Breast epithelium (tissue), 4 donors: ENCODE measurements at places on chromosomes 6 and 20. TPM values are rescaled to one million over a fixed set of nuclear protein-coding genes. Genes with fewer than 3 reads are reported as not detected.

The UTRN gene
- total RNA-seq = 204 TPM

The ARFGEF3 gene
- total RNA-seq = 28.1 TPM

The HRH3 gene
- total RNA-seq = not detected

The SNAI1 gene
- total RNA-seq = 4.3 TPM

The LY6G6C gene
- not detected for total RNA-seq

The FRS3 gene
- 3.8 TPM for total RNA-seq

The SLC35F1 gene
- 2.5 TPM for total RNA-seq

DNA sequence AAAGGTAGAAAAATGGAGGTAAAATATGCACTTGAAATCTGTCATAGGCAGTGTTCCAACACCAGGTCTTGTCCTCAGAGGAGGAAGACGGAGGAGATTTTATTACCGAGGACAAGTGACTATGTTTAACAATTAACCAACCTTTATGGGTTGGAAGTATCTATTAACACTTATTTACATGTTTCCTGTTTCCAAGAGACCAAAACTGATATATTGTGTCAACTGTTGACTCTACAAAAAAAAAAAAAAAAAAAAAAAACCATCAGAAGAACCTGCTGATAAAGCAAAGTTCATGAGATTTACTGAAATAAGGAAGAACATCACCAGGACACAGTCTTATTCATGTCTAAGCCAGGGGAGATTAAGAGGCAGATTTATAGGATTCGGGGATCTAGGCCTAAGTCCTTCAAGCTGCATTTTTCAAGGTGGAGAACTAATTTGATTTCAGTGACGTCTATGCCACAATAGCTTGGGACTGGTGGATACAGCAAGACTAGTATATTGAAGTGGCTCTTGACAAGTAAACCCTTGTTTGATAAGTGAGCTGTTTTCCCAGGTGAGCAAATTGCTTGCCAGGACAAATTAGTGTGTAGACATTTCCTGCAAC lies 126.6 kb upstream of the NAA20 start:
- no peak for DNase-seq

DNA sequence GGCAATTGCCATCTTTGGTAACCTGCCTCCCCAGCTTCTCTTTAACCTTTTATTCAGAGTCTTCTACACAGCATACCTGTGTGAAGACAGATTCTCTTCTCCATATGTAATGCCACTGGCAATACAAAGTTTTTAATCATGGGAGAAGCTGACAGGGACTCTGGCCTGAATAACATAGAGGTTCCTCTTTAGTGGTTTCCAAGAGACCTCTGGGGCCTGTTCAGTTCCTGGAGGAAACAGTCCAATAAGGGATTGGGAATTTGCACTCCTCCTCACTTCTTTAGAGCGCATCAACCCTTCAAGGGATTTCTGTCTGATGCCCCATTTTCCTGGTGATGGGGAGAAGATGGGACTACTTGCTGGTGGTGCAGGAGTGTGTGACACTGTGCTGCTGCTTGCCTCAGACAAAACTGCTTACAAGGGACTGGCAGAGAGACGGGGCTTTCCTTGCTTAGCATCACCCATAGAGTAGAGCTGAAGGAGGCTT lies 1.4 kb downstream of the RIMS1 start:
- no peak for DNase-seq

DNA sequence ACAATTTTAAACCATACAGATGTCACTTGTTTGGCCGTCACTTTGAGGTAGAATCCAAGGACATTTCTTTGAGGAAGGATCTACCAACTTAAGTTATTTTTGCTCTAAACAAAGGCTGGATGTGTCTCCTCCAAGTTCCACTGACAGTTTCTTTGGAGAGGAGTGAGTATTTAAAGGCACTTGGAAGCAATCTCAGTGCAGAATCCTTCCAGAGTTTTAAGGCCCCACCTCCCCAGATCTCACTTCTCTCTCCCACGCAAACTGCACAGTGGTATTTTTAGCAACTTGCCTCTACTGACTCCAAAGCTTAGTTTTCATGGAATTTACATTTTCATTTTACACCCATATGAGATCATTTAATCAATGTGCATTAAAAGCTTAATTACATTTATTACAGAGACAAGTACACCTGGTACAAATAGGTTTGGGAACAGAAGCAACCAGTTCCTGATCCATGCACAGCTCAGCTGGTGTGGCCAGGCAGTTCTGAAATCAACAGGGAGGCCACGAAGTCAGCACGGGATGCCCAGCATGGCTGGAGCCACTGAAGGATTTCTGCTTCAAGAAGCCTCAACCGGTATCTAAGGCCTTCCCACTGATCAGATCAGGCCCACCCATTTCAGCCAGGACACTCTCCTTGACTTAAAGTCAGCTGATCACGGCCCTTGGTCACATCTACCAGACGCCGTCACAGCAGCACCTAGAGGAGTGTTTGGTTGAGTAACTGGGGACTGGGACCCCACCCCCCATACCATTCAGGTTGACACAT lies 109.8 kb downstream of the SYCP2 start:
- no peak for DNase-seq

GRCh38 chr20:32571566-32571965 lies 13.6 kb downstream of the NOL4L start:
- no peak for DNase-seq

- DNase-seq = no peak
Measured at GRCh38 chr6:56314683-56315523, 67.5 kb upstream of the COL21A1 start.

DNA sequence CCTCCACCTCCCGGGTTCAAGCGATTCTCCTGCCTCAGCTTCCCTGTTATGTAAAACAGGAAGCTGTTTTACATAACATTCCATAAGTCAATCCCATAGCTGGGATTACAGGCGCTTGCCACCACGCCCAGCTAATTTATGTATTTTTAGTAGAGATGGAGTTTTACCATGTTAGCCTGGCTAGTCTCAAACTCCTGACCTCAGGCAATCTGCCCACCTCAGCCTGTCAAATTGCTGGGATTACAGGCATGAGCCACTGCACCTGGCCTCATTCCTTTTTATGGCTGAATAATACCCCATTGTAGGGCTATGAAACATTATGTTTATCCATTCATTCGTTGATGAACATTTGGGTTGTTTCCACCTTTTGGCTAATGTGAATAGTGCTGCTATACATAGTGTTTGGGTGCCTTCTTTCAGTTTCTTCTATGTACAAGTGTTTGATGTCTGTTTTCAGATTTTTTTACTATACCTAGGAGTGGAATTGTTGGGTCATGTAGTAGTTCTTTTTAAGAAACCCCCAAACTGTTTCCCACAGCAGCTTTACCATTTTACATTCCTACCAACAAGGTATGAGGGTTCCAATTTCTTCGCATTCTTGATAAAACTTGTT lies 138.7 kb upstream of the COL21A1 start:
- DNase-seq = no peak

- DNase-seq = no peak
Measured at GRCh38 chr20:2108498-2108897, 6.9 kb downstream of the STK35 start.

- no peak for DNase-seq
Measured at GRCh38 chr20:38226553-38226952, 34.0 kb downstream of the KIAA1755 start.

DNA sequence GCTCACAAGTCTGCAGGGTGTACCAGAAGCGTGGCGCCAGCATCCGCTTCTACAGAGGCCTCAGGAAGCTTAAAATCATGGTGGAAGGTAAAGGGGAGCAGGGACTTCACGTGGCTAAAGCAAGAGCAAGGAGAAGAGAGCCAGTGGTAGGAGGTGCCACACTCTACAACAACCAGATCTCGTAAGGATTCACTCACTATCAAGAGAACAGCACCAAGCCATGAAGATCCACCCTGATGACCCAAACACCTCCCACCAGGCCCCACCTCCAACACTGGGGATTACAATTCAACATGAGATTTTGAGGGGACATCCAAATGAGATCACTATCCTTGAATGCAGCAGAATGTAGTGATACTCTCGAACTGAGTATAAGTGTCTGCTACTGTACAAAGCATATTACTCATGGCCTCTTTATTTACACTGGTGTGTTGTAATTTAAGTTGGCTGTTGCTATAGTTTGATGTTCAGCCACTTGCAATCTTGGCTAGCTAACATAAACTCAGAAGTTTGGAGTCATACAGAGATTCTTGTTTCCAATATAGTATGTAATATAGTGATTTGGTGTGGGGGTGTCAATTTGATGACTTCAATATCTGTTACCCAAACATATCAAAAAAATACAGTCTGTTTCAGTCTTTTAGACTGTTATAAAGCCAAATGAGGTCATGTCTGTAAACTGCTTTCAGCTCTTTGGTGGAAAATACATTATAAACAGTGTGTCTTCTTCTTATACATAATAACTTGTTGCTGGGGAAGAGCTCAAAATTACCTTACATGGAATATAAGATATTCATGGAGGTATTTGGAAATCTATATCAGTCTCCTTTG lies 39.4 kb upstream of the MYLIP start:
- no peak for DNase-seq

GRCh38 chr6:41442352-41442672 lies 103.9 kb upstream of the FOXP4 start:
- no peak for DNase-seq

- DNase-seq = no peak
Measured at GRCh38 chr6:170174771-170175643, 115.9 kb downstream of the DLL1 start.

GRCh38 chr20:63847237-63848002 lies 13.9 kb upstream of the ABHD16B start:
- DNase-seq = no peak

GRCh38 chr6:134416418-134417154 lies 98.7 kb upstream of the SGK1 start:
- DNase-seq = no peak

DNA sequence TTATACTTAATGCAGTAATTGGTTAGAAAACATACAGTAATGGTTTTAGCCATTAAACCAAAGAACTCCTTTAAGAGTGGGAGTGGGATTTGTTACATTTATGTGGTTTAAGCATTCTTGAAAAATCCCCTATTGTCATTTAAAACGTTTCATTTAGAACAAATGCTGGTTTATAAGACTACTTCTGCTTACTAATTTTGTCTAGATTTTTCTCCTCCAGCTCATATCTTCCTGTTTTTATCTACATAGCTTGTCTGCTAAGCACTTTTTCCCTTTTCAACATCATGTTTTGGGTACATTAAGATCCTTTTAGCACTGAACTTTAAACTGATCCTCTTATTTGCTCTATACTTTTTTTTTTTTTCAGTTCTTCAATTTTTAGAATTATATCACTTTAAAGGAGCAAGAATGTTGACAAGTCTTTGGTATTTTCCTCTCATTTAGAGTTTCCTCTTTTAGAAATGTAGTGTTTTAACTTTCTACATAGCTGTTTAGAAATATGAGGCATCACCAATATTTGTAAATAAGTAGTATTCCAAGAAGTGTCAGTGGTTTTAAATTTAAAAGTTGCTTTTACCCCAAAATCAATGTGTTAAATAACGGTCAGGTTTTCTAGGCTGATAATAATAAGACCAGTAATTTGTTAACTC lies 80.9 kb downstream of the SESN1 start:
- no peak for DNase-seq

- DNase-seq = peak; percentile 33
Measured at GRCh38 chr6:13615792-13616120, 621 bp downstream of the NOL7 start.

GRCh38 chr6:57087916-57088315 lies 2.1 kb upstream of the ZNF451 start:
- DNase-seq = no peak

GRCh38 chr6:36938536-36938935 lies 16.0 kb upstream of the PI16 start:
- DNase-seq = no peak

DNA sequence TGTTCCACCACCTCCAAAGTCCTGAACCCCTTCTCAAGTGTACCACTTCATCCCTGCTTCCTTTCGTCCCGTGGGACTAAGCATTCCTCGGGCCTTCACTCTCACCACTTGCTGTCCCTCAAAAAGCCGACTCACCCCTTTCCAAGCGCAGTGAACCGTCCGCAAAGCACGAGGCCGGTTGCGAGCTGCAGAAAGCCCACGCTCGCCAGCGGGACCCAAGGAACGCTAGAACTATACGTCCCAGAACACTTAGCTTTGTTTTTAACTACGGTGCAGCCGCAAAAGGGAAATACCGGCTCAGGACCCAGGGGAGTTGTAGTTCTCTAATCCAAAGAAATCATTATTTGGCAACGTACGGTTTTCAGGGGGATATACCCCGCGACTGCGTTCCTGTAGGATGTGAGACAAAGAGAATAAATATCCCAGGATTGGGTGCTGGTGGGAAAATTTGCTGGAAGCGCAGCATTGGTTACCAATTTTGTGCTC lies 416 bp upstream of the POLR1H start:
- no peak for DNase-seq

DNA sequence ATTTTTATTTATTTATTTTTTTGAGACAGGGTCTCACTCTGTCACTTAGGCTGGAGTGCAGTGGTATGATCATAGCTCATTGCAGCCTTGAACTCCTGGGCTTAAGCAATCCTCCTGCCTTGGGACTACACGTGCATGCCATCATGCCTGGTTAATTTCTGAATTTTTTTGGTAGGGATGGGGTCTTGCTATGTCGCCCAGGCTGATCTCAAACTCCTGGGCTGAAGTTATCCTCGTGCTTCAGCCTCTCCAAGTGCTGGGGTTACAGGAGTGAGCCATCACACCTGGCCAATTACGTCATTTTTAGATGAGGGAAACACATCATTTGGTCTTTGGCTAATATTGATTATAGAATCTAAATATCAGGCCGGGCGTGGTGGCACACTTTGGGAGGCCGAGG lies 32.1 kb downstream of the SOX4 start:
- no peak for DNase-seq
